A549 treated with dexamethasone at 1 μM for 4 hours (cell line): ENCODE measurements at places on chromosomes 3 and 15. TPM values are rescaled to one million over a fixed set of nuclear protein-coding genes. Genes with fewer than 3 reads are reported as not detected.

The AGTR1 gene
- 0.56 to 0.79 TPM (median 0.72 TPM) in 5 replicates for total RNA-seq

The LRRC2 gene
- total RNA-seq: not detected in 5 replicates

The GP5 gene
- 0.02 to 0.04 TPM in 2 of 5 replicates, not detected in the others for total RNA-seq

The NANOGP8 gene
- total RNA-seq: not detected in 5 replicates

The TMC3 gene
- total RNA-seq: not detected in 5 replicates

The ADAMTSL3 gene
- total RNA-seq: 0.24 to 0.56 TPM (median 0.42 TPM) in 5 replicates

The MKRN3 gene
- total RNA-seq: 1.1 to 2.1 TPM (median 1.9 TPM) in 5 replicates

The KIF7 gene
- 2.8 to 5.2 TPM (median 4.0 TPM) in 5 replicates for total RNA-seq

The THPO gene
- 0.08 to 0.11 TPM in 2 of 5 replicates, not detected in the others for total RNA-seq

The GNAT1 gene
- 0.03 to 0.48 TPM (median 0.21 TPM) in 4 of 5 replicates, not detected in the other for total RNA-seq

The SENP5 gene
- 5.4 to 8.9 TPM (median 7.0 TPM) in 5 replicates for total RNA-seq

The CIB1 gene
- 184 to 200 TPM (median 193 TPM) in 5 replicates for total RNA-seq
